ENCODE measurements at places on chromosomes 4 and X.

- no peak for DNase-seq
Measured at GRCh38 chrX:3271834-3272186, 74.6 kb downstream of the MXRA5 start.

DNA sequence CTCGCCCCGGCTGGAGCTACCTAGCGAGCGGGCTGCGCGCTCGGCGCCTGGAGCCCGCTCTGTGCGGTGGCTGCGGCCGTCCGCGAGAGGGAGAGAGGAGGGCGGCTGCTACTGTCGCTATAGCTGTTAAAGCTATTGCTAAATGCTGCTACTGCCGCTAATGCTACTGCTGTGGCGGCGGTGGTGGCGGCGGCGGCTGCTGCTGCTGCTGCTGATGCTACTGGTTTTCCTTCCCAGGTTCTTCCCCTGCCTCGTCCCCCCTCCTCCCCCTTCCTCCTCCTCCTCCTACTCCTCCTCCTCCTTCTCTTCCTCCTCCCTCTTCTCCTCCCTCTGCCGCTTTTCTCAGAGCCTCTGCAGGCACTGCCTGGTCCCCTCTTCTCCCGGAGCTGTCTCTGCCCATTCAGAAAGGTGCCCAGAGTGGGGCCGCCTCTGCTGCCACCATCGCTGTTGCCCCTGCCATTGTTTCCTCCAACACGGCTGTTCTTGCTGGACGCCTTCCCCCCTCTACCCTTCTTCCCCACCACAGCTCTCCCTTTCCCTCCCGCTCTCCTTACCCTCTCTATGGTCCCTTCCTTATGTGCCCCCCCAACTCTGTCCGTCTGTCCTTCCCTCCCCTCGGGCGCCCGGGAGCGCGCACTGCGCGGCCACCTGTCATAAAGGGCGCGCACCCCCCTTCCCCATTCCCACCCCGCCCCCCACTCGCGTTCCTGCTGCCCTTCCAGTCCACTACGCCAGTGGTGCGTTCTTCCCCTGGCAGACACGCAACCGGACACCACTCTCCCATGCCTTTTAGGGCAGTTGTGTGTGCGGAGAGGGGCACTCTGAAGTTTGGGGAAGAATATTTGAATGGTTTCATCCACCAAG is at the start of gene NEXMIF:
TSS of gene NEXMIF (minus strand) at position 228 of the 864 bp plus-strand sequence.
- DNase-seq: no peak

DNA sequence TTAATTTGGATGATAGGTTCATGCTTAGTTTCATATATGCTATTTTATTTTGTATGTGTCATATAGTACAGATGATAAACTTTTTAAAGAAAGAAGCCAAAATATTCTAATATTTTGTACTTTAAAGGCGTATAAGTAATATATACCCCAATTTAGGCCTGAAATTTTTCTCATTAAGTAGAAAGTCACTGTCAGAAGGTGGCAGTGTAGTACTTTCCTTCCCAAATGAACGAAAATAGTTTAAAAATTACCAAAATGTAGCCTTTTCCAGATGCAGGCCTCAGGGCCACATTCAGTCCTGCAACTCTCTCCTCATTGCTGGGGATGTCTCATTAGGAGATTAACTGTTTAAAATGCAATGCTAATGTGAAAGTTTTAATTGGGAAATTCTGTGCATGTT is 1263.6 kb downstream of the C4orf33 start:
- DNase-seq: no peak

DNA sequence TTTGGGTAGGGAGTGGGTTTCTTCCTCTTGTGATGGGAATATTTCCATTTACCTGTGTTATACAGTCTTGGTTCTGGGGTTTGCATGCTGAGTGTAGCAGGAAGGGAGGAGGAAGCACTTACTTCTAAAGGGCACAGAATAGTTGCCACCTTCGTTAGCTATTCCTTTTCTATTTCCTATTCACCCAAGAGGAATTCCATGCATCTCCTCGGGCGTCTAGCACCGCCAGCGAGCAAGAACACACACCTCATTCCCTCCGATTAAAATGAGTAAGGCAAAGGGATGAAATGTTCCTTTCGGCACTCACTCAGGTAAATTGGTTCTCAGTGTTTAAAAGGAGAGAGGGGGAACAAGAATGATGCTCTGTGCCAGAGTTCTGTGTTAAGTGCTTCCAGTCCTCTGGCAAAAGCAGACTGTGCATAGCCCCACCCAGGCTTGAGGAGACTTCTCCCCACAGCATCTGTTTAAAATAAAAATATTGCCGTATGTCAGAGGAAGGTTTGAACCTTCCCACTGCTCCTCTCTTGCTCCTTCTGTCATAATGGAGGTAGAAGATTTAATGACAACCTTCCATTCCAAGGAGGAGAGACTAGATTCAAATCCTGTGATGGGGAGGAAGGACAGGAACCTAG is 351.4 kb downstream of the PTTG2 start:
- no peak for DNase-seq

DNA sequence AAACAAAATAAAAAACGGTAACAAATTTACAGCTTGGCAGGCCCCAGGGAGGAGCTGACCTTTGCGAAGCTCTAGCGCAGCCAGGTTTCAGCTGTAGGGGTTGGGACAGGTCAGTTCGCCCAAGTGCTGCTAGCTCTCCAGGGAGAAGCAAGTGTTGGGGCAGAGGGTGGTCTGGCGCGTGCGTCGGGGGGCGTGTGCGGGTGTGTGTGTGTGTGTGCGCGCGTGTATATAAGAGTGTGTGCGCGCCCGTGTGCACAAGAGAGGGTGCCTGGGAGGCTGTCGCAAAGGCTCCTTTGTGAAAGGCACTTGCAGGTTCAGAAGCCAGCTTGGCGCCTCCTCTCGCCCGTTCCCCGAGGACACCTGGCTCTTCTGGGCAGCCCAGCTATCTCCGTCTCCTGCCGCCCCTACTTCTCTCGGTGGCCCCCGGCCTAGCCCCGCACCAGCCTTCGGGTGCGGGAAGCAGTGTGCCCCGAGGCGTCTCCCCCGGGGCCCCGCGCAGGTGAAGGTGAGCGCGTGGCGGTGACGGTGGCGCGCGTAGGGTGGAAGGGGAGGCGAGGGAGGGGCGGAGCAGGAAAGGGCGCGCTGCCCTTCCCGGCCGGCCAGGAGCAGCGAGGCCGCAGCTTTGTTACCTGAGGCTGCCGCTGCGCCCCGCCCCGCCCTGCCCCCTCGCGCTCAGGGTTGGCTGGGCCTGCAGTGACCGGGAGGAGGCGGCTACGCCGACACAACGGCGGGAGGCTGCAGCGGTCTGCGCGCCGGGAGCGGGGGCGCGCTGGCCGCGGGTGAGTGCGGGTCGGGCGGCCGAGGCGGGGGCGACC is at the start of gene FHDC1:
TSS of gene FHDC1 (plus strand) at position 693 of the 815 bp plus-strand sequence. CDS start 6,735 bp downstream, outside the sequence.
- DNase-seq: no peak

DNA sequence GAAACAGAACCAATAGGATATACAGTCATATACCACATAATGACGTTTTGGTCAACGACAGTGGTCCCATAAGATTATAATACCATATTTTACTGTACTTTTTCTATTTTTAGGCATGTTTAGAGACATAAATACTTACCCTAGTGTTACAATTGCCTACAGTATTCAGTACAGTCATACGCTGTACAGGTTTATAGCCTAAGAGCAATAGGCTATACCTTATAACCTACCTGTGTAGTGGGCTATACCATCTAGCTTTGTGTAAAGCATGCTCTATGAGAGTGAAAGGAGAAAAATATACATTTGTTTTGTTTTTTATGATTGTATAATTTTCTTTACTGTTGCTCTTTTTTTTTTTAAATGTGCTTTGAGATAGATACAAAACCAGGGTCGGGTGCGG is 52.0 kb upstream of the PABPC1L2A start:
- DNase-seq: no peak

Data from cerebellar nuclear complex (tissue), 1 donor.